ENCODE measurements at places on chromosomes 5 and 9. TPM values are rescaled to one million over a fixed set of nuclear protein-coding genes. Genes with fewer than 3 reads are reported as not detected.

The F12 gene
- total RNA-seq: 0.94 TPM

The SLC6A19 gene
- total RNA-seq: 0.31 TPM

The IL5 gene
- not detected for total RNA-seq

The CPLANE1 gene
- total RNA-seq: 21.6 TPM

The ADRA1B gene
- total RNA-seq: 9.2 TPM

The CLIC3 gene
- not detected for total RNA-seq

The KCNN2 gene
- total RNA-seq: not detected

The BTNL8 gene
- not detected for total RNA-seq

The DRD1 gene
- not detected for total RNA-seq

The AGTPBP1 gene
- total RNA-seq: 6.2 TPM

The YIPF5 gene
- total RNA-seq: 78.7 TPM

The CACFD1 gene
- total RNA-seq: 20.2 TPM

The KIF27 gene
- total RNA-seq: 1.4 TPM

The PPIC gene
- total RNA-seq: 57.6 TPM

DNA sequence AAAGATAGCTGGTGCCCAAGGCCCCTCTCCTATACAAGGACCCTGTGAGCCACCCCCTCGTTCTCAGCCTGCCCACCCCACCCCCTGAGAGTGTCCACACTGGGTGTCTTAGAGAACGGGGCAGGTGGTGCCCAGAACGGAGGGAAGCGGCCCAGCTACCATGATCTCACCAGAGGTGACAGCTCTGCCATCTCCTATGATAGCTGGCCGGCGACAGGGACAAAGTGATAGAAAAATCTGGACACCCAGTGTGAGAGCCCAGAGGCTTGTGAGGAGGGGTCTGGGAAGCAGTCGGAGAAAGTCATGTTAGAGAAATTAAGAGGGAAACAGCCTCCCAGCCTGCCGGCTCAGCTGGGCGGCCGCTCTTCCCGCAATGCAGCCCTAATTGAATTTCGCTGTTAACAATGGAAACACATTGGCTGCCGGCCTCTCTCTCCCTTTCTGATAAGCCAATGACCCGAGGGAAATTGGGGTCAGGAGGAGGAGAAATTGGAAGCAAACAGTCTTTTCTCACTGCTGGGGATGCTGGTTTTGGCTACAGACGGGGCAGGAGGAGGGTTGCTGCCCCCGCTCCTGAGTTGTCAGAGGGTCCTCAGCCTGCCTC, 32.3 kb downstream of the HK3 start:
- DNase-seq: no peak

DNA sequence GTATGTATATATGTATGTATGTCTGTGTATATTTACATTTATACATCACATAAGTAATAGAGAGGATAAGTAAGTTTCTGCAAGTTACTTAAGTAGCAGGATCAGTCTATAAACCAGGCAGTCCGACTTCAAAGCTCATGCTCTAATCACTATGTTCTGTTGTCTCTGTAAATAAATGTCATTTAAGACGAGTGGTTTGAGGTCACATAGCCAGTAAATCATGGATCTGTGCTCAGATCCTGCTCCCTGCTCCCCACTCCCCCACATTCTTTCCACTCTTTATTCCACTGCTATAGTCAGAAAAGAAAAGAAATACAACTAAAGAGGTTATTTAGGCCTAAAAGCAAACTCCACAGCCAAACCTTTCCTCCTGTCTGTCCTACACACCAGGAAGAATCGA, 90.4 kb downstream of the SERINC5 start:
- no peak for DNase-seq

GRCh38 chr5:38994324-38994927, 79.8 kb downstream of the RICTOR start:
- peak; percentile 69 for DNase-seq

- peak; percentile 49 for DNase-seq
Observed at GRCh38 chr9:94822273-94822672, 95.8 kb downstream of the AOPEP start.

- DNase-seq: no peak
Observed at GRCh38 chr5:89003563-89004036, 120.6 kb upstream of the MEF2C start.

DNA sequence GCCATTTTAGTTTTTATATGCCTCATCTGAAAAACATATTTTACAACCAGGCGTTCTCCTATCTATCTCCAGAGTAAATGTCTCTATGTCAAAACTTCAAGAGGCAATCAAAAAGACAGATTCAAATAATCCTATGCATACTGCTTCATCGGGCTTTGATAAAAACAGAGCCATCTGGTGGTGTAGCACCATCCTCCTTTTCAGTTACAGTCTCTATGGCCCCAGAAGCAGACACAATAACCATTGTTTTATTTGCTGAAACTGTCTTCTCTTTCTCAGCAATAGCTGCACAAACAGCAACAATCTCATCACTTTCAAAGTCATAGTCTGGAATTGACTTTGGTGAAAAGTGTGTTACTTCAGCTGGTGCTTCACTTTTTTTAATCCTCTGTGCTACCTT, 36.3 kb downstream of the PTGER4 start:
- DNase-seq: no peak

GRCh38 chr5:1768283-1769000, 31.2 kb downstream of the MRPL36 start:
- no peak for DNase-seq

DNA sequence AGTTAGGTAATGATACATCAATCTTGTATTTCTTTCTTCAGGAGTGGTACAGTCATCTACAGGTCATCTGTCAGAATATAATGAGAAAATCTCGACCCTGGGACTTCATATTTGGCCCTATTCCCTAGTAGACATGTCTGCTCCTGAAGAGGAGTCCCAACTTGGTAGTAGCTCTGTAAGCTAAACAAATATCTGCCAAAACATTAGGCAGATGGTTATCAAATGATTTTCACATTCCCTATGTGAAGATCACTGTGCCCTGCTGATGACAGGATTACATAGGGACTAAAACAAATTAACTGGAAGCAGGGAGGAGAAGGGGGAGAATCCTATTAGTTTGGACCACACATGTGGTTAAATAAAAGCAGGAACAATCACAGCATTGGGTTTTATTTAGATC, 138.6 kb upstream of the NFIB start:
- no peak for DNase-seq

DNA sequence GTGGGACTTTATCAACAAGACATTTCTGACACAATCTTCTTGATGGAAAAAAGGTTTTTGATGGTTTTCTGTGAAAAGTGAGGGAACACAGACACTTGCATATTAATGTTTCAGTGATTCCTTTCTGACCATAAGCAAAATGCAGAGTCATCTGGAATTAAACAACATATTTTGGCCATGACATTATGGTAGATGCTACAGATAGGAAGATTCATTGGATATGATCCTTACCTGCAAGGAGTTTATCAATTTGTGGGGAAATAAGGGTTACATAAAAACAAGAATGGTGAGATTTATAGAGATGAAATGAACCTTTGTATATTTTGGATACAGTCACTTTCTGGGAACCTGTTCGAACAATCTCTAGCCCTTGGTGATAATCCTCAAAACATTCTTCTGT, 155.3 kb upstream of the GNA14 start:
- no peak for DNase-seq

- DNase-seq: no peak
Observed at GRCh38 chr5:124126504-124127217, 614.7 kb downstream of the CSNK1G3 start.

DNA sequence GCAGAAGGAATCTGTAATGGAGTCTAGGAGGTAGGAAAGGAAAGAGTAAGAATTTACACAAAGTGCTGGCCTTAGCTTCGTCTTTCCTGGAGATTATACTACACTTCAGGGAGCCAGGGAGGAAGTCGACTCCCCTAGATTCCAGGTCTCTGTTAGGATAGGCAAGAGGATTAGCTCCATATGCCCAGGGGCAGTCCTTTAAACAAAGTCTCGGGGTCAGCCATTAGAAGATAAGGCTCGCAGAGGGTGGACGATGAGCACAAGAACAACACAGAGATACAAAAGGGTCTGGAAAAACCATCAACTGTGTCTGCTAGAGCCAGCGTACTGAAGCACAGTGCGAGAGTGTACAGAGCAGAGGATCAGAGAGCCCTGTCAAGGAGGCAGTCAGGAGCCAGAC, 344.7 kb upstream of the TNC start:
- no peak for DNase-seq

GRCh38 chr5:30581198-30581935, 612.1 kb upstream of the CDH6 start:
- DNase-seq: no peak

DNA sequence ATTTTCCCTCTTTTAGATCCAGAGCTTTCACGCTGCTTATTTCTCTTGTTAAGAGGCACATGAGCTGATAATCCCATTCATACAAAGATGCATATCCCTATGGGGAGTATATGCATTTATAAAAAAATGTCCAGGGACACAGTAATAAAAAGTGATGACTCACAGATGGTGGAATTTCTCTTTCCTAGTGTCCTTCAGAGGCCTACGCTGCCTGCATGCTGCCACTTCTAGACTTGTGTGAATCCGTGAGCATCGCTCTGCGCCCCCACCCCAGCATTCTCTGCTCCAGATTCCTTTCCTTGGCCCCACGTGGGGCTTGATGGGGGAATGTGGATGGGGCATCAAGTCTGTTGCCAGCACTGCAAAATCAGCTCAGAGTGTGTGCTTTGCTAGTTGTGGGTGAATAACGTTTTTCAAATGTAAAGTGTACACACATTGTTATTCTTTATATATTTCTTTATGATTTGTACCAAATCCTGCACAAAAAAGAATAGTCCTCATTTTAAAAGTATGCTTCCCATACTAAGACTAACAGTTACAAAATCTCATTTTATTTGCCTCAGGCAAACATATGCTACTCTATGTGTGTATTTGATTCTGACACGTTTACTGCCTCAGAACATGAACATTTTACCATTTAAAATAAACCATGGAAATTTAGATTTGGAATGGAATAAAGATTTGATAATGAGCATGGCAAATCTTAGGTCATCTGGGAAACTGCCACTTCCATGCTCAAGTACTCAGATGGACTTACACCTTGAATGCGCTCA, 22.4 kb upstream of the RASGRF2 start:
- DNase-seq: peak; percentile 4

- DNase-seq: peak; percentile 18
Observed at GRCh38 chr9:101409079-101409477, 10.4 kb downstream of the ZNF189 start.

- peak; percentile 84 for DNase-seq
Observed at GRCh38 chr5:127834554-127834953, 131.4 kb downstream of the CCDC192 start.

- DNase-seq: peak; percentile 44
Observed at GRCh38 chr9:135463140-135463539, 16.4 kb upstream of the PPP1R26 start.

DNA sequence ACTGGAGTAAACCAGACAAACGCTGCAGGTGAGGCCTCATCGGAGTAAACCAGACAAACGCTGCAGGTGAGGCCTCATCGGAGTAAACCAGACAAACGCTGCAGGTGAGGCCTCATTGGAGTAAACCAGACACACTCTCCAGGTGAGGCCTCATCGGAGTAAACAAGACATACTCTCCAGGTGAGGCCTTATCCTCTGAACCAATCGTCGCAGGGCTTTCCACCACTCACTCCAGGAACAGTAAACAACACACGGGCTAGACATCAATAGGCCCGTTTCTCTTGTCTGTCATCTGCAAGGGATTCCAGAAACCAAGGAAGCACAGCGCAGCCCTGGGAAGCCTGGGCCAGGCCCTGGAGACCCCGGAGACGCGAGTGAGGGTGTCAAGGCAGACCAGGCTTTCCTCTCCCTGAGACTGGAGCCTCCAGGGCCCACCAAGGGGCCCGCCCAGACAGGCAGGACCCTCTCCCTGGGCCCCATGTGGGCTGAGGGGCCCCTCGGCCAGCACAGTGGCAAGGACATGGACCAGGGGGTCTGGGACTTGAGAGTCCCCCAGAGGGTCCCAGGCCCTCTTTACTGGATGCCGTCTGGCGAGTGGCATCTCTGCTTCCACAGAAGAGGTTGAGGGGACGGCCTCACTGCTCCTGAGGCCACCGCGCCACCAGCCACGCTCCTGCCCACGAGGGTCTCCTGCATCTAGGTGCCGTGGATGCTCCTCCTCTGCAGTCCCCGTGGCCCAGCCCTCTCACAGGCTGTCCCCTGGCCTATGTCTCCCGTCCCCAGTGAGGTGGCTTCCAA, 26.4 kb upstream of the NSMF start:
- DNase-seq: no peak

GRCh38 chr9:4689021-4689420, 9.7 kb downstream of the CDC37L1 start:
- DNase-seq: no peak

DNA sequence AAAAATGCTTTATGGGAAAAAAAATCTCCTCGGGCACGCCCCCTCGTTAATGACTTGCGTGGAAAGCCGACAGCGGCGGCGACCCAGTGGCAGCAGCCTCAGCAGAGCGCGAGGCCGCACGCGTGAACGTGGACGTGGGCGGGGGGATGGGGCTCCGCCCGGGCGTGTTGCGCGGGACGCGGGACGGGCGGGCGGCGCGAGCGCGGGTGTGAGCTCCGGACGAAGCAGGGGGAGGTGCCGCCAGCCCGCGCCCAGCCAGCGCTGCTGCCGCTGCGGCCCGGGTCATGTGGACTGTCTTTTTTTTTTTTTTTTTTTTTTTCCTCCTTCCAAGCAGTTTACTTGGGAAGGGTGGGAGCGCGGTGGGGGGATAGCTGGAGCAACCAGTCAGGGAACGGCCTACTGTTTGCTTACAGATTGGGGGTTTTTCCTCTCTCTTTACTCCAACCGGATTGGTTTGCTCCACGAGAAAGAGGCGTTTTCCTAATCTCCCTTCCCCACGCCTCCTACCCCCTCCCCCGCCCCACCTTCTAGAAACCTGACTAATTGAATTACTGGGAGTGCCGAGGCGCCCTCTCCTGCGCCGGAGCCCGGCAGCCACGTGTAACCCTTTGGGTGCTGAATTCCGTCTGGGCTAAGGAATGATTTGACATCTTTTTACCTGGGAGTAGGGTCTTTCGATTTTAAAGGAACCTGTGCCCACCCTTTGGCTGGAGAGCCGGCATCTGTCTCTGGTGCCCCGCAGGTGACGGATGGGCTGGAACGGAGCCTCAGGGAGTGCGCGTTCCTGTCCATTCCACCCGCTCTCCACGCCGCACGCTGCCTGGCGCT, 1.7 kb upstream of the EFNA5 start:
- DNase-seq: peak; percentile 92

Data from myocyte (in vitro differentiated cells).